ENCODE measurements at places on chromosomes 7 and 10.

DNA sequence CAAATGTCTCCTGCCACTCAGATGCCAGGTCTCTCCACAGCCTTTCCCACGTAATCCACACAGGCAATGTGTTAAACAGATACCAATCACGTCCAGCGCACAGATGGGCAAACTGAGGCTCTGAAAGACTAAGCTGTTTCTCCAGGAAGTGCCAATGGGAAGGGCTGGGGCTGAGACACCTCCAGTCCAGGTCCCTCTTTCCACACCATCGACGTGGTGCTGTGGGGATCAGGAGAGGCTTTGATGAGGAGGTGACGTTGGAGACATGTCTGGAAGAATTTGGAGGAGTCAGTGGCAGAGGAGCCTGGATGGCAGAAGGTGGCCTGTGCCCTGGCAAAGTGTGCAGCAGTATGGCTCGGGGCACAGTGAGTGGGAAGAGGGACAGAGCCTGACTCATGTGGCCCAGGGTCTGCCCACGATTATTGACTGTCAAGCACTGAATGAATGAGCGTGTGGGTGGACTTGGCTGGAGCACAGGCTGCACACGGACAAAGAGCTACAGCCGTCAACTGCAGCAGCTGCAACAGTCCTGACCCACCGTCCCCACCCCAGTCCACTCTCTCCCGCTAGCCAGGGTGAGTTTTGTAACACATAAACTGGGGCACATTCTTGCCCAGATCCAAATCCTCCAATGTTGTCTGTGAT, 40.8 kb upstream of the HSPA12A start:
- no peak for DNase-seq

DNA sequence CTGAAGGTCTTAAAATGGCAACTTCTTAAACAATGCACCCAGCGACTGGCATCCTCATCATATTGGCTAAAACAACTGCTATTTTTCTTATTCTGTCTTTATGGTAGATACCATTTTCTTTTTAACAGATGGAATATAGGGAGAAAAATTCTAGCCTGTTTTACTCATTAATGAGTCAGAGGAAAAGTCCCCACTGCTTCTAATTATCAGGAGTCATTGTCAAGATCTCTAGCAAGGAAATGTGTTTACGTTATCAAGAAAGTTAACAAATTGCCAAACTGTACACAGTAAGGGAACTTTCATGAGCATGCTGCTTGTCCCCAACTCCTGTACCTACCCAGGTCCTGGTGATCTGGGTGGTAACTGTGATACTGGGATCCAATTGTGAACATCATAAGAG, 117.7 kb upstream of the KIAA1217 start:
- DNase-seq = no peak

- DNase-seq = no peak
Observed at GRCh38 chr7:45470031-45470430, 104.1 kb upstream of the ADCY1 start.

DNA sequence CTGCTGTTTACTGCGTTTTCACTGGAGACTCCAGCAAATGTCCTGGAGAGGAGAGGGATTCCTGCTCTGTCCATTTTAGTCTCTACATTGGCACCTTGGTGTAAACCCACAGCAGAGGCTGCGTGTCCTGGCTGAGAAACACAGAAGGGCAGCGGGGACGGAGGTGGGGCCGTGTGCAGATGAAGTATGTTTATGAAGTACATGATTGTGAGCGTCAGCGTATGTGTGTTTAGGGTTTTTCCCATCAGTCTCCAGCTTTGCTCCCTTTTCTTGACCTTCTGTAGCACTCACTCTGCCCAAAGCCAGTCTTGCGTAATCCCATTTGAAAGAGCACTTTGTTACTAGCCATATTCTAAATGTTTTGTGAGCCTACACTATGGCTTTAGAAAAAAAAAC, 750.7 kb upstream of the SORCS1 start:
- DNase-seq = no peak
